Effector memory CD8-positive, alpha-beta T cell (primary cell): ENCODE measurements at places on chromosomes 7 and 10.

- DNase-seq, result peak; percentile 68
Observed at GRCh38 chr10:97210543-97210960, 24.8 kb upstream of the SLIT1 start.

GRCh38 chr10:84654671-84655070 lies 326.3 kb downstream of the CCSER2 start:
- DNase-seq, result no peak

DNA sequence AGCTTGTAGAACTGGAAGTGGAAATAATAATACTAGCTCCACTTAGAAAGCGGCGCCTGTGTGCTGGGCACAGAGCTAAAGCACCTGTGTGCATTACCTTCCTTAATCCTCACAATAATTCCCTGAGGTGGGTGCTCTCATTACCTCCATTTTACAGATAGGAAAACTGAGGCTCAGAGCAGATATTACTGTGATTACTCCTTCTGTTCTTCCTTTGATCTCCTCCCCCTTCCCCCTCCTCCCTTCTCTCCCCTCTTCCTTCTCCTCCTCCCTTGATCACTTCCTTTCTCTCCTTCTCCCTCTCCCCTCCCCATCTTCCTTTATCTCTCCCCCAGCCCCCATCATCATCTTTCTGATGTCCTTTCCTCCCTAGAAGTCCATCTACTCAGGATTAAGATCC lies 55.0 kb downstream of the C10orf105 start:
- DNase-seq, result no peak

GRCh38 chr7:38548605-38549004 lies 82.6 kb downstream of the AMPH start:
- no peak for DNase-seq

DNA sequence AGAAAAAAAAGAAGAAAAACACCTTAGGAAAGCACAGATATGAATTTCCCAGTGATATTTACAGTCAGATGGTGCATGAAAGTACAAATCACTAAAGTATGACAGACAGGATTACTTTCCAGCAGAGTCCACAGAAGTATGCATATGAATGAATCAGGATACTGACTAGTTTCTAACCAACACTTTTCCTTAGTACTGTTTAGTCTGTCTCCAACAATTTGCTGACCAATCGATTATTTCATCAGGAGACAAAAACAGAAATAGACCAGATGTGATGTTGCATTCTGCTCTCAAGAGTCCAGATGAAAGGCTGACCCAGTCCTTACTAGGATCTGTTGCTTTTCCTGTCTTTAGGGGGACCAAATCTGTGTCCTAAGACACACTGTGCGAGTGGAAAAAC lies 14.6 kb downstream of the SLC35B4 start:
- no peak for DNase-seq

DNA sequence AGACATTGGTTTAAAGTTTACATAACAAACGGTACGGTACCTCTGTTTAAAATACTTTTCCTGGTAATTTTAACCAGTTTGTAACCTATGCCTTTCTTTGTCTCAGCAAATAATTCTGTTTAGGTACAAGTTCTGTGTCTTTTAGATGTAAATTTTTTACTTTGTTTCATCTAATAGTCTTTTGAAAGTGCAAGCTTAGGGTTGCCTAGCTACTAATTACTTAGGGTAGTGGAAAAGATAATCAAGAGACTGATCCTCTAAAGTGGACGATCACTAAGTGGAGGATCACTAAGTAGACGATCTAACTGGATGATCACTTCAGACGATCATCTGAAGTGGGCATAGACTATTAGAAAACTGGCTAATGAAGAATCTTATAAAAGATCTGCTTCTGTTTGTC lies 16.1 kb upstream of the FKBP9 start:
- no peak for DNase-seq

DNA sequence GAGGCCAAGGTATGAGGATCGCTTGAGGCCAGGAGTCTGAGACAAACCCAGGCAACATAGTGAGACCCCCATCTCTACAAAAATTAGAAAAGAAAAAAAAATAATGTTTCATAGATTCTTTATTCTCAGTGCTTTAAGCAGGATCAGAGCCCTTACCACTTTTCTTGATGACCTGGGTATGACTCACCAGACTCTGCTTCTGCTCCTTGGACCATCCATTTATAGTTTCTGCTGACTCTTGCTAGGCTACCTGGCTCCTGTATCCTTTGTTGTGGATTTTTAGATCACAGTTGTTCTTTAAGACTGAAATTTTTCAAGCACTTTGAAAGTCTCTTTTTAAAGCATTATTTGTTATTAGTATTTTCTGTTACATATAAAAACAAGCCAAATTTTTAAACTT lies 411.1 kb downstream of the GFRA1 start:
- no peak for DNase-seq

- DNase-seq, result no peak
Observed at GRCh38 chr10:106252541-106252940, 912.0 kb downstream of the SORCS1 start.

GRCh38 chr10:123583639-123584418 lies 82.3 kb upstream of the GPR26 start:
- DNase-seq, result no peak

DNA sequence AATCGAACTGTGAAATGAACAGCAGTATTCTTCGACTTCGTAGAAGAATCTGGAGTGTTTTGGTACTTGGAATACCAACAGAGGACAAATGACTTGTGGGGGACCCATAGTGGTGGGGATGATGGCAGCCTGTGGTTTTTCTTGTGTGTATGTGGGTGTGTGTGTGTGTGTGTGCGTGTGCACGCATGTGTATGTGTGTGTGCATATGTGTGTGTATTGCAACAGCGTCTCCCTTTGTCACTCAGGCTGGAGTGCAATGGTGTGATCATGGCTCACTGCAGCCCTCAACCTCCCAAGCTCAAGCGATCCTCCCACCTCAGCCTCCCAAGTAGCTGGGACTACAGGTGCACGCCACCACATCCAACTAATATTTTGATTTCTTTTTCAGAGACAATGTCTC lies 9.4 kb upstream of the YWHAG start:
- no peak for DNase-seq

GRCh38 chr10:22737587-22737986 lies 23.2 kb upstream of the PIP4K2A start:
- no peak for DNase-seq
